Liver (tissue), 10 donors: ENCODE measurements at places on chromosomes 3 and 15. TPM values are rescaled to one million over a fixed set of nuclear protein-coding genes. Genes with fewer than 3 reads are reported as not detected.

DNA sequence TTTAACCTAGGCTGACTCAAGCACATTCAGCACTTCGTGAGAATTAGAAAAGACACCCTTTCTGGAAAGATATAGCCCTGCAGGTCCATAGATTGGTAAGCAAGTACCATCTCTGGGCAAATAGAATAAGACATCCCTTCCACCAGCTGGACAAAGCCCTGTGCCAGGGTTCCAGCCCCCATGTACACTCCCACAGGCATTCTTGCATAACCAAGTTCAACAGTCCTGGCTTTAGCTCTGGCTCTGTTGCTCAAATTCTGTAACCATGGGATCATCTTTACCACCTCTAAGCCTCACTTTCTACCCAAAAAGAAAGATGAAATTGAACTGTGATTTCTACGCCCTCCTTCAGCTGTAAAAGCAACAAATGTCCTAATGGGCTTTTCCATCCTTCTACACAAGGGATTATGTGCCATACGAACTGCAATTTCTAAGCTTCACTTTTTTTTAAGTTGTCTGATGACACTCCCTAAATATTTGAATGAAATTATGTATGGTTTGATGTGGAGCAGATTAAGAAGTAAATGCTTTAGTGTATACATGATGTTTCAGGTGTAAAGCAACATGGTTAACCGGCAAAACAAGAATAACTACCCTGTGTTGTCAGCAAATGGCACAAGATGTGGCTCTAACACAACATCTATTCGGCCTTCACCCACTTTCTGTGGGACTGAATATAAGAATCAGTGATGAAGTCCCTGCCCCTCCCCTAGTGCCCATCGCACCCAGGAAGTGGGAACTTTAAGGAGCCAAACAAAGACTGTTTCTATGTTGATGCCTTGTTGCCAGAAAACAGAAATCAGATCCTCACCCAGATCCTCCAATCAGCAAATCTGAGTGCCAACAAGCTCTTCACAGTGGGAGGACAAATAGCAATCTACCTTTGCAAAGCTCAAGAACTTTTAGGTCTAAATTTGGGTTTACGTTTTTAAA, 165.7 kb downstream of the P3H2 start:
- no peak overlapping the region for H3K4me3 ChIP-seq
- H3K27me3 ChIP-seq: no peaks in the 10 kb centered on the region
- DNase-seq: no peak
- no peak overlapping the region for H3K27ac ChIP-seq

DNA sequence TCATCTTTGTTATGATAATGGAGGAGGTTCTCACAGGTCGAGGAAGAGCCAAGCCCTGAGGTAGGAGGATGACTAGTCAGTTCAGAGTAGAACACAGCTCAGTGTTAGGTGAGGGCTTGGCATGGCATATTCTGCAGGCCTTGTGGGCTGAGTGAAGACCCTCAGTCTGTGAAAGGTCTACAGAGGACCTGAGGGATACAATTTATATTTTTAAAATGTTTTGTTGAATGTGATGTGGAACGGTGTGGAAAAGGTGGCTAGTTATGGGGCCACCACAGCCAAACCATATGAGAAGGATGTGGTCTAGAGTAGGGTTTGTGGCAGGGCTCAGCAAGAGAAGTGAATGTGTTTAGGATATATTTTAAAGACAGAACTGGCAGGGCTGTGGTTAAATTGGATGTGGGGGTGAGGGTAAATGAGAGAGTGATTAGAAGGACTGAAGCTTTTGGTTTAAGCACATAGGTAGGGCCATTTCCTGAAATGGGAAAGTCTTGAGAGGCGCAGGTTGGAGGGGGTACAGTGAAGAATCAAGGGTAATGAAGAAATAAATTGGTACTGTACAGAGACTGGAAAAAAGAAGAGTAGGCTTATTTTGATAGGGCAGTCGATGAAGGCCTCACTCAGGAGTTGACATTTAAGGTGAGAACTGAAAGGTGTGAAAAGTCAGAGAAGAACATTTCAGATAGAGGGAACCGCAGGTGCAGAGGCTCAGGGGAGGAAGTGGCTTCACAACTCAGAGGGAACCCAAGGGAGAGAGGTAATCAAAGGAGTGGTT, 60.5 kb downstream of the SPTSSB start:
- no peak for DNase-seq
- H3K27ac ChIP-seq: no peak overlapping the region
- H3K36me3 ChIP-seq: no peaks in the 10 kb centered on the region
- no peak overlapping the region for H3K4me3 ChIP-seq

DNA sequence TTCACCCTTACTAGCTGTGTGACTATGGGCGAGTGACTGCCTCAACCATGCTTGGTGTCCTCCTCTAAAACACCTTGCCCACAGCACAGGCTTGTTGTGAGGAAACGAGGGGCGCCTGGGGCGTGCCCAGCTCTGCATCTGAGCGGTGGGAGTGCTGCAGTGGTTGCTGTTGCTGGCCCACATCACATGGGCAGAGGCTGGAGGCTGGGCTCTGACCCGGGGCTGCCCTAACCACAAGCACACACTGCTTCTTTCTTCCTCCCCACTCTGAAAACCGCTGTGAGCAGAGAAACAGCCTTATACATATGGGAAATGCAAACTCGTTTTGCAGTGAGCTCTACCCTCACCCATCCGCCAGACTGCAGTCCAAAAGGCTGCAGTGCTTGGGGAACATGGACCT, 74.8 kb upstream of the RPL32 start:
- peaks cover 52% of the 10 kb centered on the region for H3K36me3 ChIP-seq
- H3K27me3 ChIP-seq: no peaks in the 10 kb centered on the region
- H3K27ac ChIP-seq: no peak overlapping the region
- H3K4me1 ChIP-seq: no peaks in the 10 kb centered on the region
- no peak overlapping the region for H3K4me3 ChIP-seq

- DNase-seq: no peak
- H3K36me3 ChIP-seq: no peaks in the 10 kb centered on the region
- no peaks in the 10 kb centered on the region for H3K27me3 ChIP-seq
- H3K27ac ChIP-seq: no peak overlapping the region
Observed at GRCh38 chr15:77836121-77836692, 203.5 kb upstream of the LINGO1 start.

DNA sequence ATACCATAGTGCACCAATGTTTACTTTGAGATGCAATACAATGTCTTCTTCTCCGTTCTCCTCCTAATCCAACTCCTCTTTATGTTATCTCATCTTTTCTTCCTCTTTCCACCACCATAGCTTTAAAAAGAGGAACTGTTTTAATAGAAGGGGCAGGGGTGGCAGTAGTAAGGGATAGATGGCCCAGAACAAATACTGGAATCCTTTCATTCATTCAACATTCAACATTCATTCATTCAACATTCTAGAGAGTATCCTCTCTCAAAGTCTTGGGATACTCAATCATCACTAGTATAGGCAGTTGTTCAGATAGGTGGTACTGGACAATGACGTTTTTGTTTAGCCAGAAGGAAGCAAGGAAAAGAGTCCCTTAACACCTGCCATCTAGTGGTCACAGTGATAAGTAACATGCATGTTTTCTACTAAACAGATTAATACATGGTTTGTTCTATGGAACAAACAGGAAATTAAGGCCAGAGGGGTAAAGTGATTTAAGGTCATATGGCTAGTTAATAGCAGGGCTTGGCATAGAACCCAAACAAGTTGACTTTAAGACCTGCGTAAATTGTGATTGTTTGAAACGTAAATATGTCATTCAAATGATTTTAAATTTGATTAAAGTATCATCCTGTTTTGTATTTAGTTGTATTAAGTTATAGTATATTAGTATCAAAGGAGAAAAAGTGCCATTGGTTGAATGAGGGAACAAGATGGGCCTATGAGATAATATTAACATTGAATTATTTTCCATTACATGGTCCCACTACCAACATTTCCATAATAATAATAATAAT, 26.9 kb upstream of the EHHADH start:
- no peak overlapping the region for H3K4me3 ChIP-seq
- no peaks in the 10 kb centered on the region for H3K27me3 ChIP-seq
- H3K4me1 ChIP-seq: peaks cover 7% of the 10 kb centered on the region
- H3K36me3 ChIP-seq: no peaks in the 10 kb centered on the region

GRCh38 chr3:139006051-139006716, at the start of gene PRR23A:
Gene PRR23A, minus strand, starts transcription at chr3:139006268. Its CDS starts 0 bp downstream, at chr3:139006268.
- H3K4me3 ChIP-seq: no peak within 1 kb of the TSS
- no peak within 1 kb of the TSS for H3K27ac ChIP-seq
- H3K36me3 ChIP-seq: no peaks in the 10 kb centered on the region
- no peaks in the 10 kb centered on the region for H3K27me3 ChIP-seq
- DNase-seq: no peak
- H3K4me1 ChIP-seq: no peaks in the 10 kb centered on the region

DNA sequence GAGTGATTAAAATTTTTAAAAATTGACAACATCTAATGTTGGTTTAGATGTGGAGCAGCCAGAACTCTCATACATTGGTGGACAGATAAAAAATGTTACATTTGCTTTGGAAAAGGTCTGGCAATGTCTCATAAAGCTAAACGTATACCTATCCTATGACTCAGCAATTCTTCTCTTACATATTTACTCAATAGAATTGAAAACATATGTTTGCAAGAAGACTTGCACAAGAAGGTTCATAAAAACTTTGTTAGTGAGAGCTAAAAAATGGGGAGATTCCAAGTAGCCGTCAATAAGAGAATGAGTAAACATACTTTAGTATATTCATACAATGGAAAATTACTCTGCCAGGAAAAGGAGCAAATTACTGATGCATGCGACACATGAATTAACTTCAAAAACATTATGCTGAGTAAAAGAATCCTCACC, 30.0 kb downstream of the MASP1 start:
- no peak for DNase-seq
- H3K36me3 ChIP-seq: peaks cover 39% of the 10 kb centered on the region
- H3K27me3 ChIP-seq: no peaks in the 10 kb centered on the region
- no peak overlapping the region for H3K27ac ChIP-seq

- H3K27ac ChIP-seq: no peak overlapping the region
- H3K4me3 ChIP-seq: no peak overlapping the region
- no peaks in the 10 kb centered on the region for H3K27me3 ChIP-seq
- H3K4me1 ChIP-seq: no peaks in the 10 kb centered on the region
- peaks cover 65% of the 10 kb centered on the region for H3K36me3 ChIP-seq
Observed at GRCh38 chr3:33391255-33391995, 48.8 kb downstream of the UBP1 start.

The ANKRD63 gene
- polyA plus RNA-seq: not detected

The ALG1L2 gene
- polyA plus RNA-seq: not detected

The ACAP2 gene
- polyA plus RNA-seq: 23.5 TPM

The ABI3BP gene
- 2.5 TPM for polyA plus RNA-seq

The ROPN1 gene
- polyA plus RNA-seq: not detected

The GOLGA6A gene
- polyA plus RNA-seq: 0.08 TPM

The WNT5A gene
- 0.18 TPM for polyA plus RNA-seq

The SH2D7 gene
- polyA plus RNA-seq: not detected

The CMTM8 gene
- polyA plus RNA-seq: 18.6 TPM

The MESP2 gene
- polyA plus RNA-seq: 0.03 TPM

The KLHL40 gene
- not detected for polyA plus RNA-seq
